ENCODE measurements at places on chromosomes 4 and X.

DNA sequence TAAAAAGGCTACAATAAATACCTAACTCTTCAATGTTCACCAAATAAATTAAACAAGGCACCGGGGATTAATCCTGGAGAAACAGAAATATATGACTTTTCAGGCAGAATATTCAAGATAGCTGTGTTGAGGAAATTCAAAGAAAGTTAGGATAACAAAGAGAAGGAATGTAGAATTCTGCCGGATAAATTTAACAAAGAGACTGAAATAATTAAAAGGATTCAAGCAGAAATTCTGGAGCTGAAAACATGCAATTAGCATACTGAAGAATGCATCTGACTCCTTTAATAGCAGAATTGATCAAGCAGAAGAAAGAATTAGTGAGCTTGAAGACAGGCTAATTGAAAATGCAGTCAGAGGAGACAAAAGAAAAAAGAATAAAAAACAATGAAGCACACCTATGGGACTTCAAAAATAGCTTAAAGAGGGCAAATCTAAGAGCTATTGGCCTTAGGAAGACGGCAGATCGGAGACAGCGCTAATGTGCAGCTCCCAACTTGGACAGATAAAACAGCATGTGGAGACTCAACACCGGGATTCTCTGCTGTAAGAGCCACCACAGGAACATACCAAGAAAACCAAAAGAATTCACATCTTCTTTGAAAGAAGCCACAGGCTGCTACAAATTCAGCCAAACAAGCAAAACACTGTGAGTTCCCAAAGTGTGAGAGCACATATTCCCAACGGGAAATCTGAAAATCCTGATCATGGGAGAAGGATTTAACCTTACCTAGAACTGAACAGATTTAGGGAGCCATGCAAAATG is 1290.9 kb downstream of the PCDH18 start:
- no peak overlapping the region for H3K27ac ChIP-seq
- H3K4me1 ChIP-seq: no peaks in the 10 kb centered on the region
- no peaks in the 10 kb centered on the region for H3K27me3 ChIP-seq
- DNase-seq: no peak

GRCh38 chrX:109732017-109732801 is 848 bp downstream of the ACSL4 start:
- peak overlapping the region; percentile 98 for H3K27ac ChIP-seq
- H3K4me3 ChIP-seq: peak overlapping the region; percentile 92
- peak; percentile 58 for DNase-seq
- peaks cover 12% of the 10 kb centered on the region for H3K27me3 ChIP-seq
- H3K4me1 ChIP-seq: peaks cover 40% of the 10 kb centered on the region

DNA sequence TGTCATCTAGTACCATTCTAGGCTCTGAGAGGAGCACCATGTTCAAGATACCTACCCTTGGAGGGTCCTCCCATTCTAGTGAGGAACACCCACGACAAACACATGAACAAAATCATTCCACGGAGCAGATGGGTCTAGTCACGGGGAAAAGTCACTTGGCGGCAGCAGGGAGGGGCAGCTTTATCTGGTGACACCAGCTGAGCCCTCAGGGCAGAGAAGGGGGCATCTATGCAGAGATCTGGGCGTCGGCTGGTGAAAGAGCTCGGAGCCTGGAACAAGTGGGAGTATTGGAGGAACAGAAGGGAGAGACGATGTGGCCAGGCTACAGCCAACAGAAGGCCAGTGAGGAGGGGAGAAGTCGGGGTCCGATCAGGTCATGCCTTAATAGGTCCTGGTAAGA is 11.9 kb upstream of the PDHA1 start:
- H3K27ac ChIP-seq: no peak overlapping the region
- peaks cover 1% of the 10 kb centered on the region for H3K4me1 ChIP-seq
- no peak for DNase-seq
- no peak overlapping the region for H3K4me3 ChIP-seq

- DNase-seq: no peak
- no peaks in the 10 kb centered on the region for H3K4me1 ChIP-seq
- no peak overlapping the region for H3K27ac ChIP-seq
- H3K27me3 ChIP-seq: peaks cover 8% of the 10 kb centered on the region
These were observed 196.8 kb upstream of the ANXA3 start for GRCh38 chr4:78354782-78355181.

DNA sequence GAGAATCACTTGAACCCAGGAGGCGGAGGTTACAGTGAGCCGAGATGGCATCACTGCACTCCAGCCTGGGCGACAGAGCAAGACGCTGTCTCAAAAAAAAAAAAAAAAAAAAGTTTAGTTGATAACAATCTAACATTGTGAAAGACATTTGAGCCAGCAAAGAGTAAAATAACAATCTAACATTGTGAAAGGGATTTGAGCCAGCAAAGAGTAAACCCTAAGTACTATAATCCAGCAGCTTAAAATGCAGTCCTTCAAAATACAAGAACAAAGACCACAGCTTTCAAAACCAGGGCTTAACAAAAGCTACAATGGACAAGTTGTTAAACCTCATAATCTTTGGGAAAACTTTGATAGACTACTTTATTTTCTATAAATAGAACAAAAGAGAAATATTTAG is 16.9 kb downstream of the MFAP3L start:
- no peaks in the 10 kb centered on the region for H3K36me3 ChIP-seq
- H3K27me3 ChIP-seq: peaks cover 18% of the 10 kb centered on the region
- peaks cover 6% of the 10 kb centered on the region for H3K4me1 ChIP-seq
- H3K27ac ChIP-seq: no peak overlapping the region
- H3K4me3 ChIP-seq: no peak overlapping the region
- no peak for DNase-seq

GRCh38 chrX:133440797-133441163 is 25.5 kb upstream of the GPC4 start:
- no peaks in the 10 kb centered on the region for H3K36me3 ChIP-seq
- H3K4me3 ChIP-seq: no peak overlapping the region
- peaks cover 59% of the 10 kb centered on the region for H3K27me3 ChIP-seq
- peaks cover 5% of the 10 kb centered on the region for H3K4me1 ChIP-seq
- no peak overlapping the region for H3K27ac ChIP-seq

DNA sequence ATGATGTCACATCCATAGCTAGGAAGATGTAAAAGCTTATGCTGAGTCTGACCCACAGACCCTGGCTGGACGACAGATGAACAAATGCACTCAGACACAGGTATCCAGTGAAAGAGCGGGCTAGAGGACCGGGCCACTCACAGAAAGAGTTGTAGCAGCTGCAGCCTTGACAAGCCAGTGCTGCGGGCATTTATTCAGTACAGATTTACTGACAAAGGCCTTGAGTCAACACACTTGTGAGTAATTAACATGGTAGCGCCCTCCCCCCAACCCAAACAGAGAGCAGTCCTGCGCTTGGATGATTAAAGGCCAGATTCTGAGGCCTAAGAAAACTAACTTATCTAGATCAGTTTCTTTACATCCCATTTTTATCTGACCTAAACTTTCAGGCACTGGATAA is 244.6 kb downstream of the SPANXN4 start:
- no peak for DNase-seq
- no peaks in the 10 kb centered on the region for H3K27me3 ChIP-seq
- H3K4me1 ChIP-seq: no peaks in the 10 kb centered on the region

DNA sequence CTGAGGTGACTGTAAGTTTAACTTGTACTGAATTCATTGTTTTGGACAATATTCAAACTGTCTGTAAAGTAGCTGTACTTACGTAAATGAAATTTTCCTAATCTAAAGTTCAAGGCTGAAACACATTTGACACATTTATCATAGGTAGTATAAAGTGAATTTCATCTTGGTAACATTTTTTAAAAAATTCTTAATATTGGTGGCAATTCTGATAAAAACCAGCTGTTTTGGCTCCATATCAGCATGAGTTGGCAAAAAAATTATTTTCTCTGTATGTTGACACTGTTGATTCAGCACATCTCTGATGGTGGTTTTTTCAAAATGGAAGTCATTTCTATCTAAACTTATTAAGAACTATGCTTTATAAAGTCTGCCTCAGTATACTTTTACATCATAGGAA is 30.9 kb downstream of the CXorf58 start:
- H3K4me3 ChIP-seq: no peak overlapping the region
- H3K4me1 ChIP-seq: no peaks in the 10 kb centered on the region
- DNase-seq: no peak
- H3K36me3 ChIP-seq: no peaks in the 10 kb centered on the region

- DNase-seq: peak; percentile 55
- peaks cover 19% of the 10 kb centered on the region for H3K4me1 ChIP-seq
- peak overlapping the region; percentile 82 for H3K27ac ChIP-seq
- H3K27me3 ChIP-seq: peaks cover 22% of the 10 kb centered on the region
- H3K4me3 ChIP-seq: peak overlapping the region; percentile 82
These were observed 769 bp downstream of the TCEAL1 start for GRCh38 chrX:103629318-103630170.

- H3K27ac ChIP-seq: peak overlapping the region; percentile 51
- peaks cover 36% of the 10 kb centered on the region for H3K27me3 ChIP-seq
- H3K4me3 ChIP-seq: no peak overlapping the region
- peaks cover 36% of the 10 kb centered on the region for H3K36me3 ChIP-seq
- no peak for DNase-seq
These were observed 7.8 kb upstream of the GPR82 start for GRCh38 chrX:41716222-41716621.

GRCh38 chr4:128782076-128782715 is 27.3 kb upstream of the JADE1 start:
- H3K4me3 ChIP-seq: no peak overlapping the region
- no peaks in the 10 kb centered on the region for H3K36me3 ChIP-seq
- DNase-seq: peak; percentile 54
- H3K4me1 ChIP-seq: no peaks in the 10 kb centered on the region
- peaks cover 3% of the 10 kb centered on the region for H3K27me3 ChIP-seq

- no peak overlapping the region for H3K4me3 ChIP-seq
- H3K36me3 ChIP-seq: peaks cover 4% of the 10 kb centered on the region
- no peaks in the 10 kb centered on the region for H3K27me3 ChIP-seq
- H3K4me1 ChIP-seq: peaks cover 16% of the 10 kb centered on the region
- no peak for DNase-seq
These were observed 225.2 kb downstream of the MGST2 start for GRCh38 chr4:139890816-139891215.

Measured in activated T-cell treated with anti-CD3 and anti-CD28 coated beads, Interleukin-2, amount 50 U/mL, for 24 hours (primary cell).